ENCODE measurements at places on chromosomes 16 and 17.
A peak's percentile ranks its signal among the peaks of the same experiment; 100 is the strongest.

GRCh38 chr17:17963066-17963465 is 9.1 kb downstream of the TOM1L2 start:
- no peak for DNase-seq

DNA sequence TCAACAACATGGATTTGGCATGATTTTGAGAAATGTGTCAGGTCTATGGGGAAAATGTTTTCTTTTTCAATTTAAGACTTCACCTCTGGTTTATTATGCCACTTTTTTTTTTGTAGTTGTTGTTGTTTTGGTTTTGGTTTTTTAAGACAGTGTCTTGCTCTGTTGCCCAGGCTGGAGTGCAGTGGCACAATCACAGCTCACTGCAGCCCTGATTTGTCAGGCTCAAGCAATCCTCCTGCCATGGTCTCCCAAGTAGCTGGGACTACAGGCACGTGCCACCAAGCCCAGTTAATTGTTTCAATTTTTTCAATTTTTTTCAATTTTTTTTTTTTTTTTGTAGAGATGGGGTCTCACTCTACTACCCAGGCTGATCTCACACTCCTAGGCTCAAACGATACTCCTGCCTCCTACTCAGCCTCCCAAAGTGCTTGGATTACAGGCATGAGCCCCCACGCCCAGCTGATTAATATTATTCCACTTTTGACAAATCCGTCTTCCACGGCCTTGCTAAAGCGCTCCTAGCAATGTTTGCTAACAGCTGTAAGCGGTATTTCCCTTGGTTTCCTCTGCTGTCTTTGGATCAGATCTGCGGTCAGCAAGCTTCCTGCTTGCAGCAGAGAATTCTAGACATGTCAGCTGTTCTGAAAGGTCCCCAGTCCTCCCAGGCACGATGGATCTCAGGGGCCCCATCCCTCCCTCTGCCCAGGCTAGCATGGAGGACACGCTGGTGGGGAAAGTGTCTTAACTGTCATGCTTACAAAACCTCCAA is 7.0 kb upstream of the MILR1 start:
- no peak for DNase-seq

GRCh38 chr17:35127751-35128514 is 6.5 kb downstream of the FNDC8 start:
- peak; percentile 45 for DNase-seq

- DNase-seq: no peak
Observed at GRCh38 chr17:37752482-37752881, 7.6 kb upstream of the HNF1B start.

DNA sequence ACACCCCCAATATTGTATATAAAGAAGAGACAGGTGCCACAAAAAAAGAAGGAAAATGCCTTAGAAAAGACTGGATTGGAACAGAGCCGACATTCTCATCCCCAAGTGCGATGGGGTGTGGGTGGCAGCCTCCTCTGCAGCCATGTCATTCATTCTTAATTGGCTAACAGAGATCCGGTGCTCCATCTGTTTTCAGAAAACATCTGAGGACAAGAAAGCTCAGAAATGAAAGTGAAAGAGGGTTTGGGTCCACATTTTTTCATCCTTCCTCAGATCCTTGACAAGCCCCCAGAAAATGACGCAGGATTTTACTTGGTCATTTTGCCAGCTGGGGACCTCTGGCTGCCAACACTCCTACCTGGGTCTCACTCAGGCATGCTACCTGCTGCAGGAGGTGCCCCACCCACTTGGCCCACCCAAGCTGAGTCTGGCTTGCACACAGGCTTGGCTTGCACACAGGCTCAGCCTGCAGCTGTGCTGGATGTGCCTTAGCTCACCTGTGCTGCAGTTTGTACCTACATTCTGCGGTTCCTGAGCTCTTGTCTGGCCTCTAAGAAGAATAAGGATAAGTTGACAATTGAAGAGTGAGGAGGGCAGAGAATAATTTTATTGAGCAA is 21.9 kb downstream of the KIF2B start:
- no peak for DNase-seq

GRCh38 chr17:74943808-74944522 is 8.3 kb downstream of the OTOP3 start:
- DNase-seq: no peak

- no peak for DNase-seq
Observed at GRCh38 chr16:52561910-52562741, 15.2 kb upstream of the TOX3 start.

GRCh38 chr17:80047176-80047575 is 10.7 kb downstream of the CCDC40 start:
- DNase-seq: no peak

DNA sequence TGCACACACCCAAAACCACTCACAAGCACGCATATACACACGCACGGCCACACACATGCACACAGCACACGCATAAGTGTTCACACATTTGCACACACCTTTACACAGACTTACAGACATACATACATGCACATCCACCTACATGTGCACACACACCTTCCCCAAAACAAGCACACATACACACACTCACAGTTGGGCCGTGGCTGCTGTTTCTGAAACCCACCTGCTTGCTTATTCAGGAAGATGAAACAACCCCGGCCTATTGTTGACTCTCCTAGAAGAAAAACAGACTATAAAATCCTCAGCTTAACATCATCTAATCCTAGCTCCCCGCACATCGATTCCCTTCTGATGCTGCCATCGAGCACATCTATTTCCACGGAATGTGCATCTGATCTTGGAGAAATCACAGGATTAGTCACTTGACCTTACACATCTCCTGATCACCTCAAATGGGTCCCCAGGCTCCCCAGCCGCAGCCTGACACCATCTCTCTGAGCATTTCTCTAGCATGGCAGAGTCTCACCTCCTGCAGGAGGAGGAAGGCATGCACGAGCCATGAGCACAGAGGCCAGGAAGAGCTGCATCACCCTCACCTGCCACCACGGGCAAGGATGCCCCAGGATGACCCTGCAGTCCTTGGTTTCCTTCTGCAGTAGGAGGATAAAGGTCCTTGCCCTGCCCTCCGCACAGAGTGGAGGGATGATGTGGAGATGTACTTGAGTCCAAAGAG is 105.8 kb upstream of the CDH5 start:
- DNase-seq: no peak

- no peak for DNase-seq
Observed at GRCh38 chr16:69367980-69368379, 16.4 kb upstream of the TMED6 start.

GRCh38 chr17:43039646-43040045 is 14.6 kb downstream of the RND2 start:
- no peak for DNase-seq

DNA sequence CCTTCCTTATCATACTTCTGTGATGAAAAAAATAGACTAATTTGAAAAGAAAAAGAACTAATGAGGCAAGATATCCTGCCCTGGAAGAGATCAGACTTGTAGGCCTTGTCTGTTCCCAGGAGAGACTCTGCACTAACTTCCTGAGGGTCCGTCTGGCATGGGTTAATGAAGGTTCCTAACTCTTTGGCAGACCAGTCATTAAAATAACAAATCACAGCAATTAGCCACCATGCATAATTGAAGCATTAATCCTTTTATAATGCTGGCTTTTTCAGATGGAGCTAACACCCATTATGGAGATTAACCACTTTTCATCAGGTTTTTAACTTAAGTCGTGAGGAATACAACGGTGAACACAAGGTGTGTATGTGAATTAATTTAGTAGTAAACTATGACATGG is 10.4 kb upstream of the KRT10 start:
- no peak for DNase-seq

DNA sequence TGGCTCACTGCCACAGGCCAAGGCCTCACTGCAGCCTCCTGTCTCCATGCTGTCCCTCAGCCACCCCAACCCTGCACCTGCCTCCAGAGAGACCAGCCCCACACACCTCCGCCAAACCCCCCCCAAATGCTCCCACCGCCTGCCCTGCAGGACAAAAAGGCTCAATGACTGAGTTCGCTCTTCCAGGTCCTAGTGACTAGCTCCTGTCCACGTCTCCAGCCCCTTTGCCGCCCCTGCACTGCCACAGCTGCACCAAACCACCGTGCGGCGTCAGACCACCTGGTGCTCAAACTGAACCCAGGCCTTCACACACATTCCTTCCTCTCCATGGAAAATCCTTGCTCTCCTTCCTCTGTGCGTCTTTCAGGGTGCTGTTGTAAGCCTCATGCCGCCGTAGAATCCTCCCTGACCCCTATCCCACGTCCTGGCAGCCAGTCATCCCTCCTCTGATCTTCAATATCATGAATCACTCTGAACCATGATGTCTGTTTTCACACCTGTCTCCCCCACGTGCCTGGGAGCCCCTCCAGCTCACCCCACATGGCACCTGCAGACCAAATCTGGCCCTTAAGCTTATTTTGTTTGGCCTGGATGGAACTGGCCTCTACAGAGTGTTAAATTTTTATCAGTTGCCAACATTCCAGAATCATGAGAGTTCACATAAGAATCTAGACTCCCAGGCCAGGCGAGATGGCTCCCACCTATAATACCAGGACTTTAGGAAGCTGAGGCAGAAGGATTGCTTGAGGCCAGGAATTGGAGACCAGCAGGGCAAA is 4.3 kb upstream of the GSG1L start:
- DNase-seq: no peak

DNA sequence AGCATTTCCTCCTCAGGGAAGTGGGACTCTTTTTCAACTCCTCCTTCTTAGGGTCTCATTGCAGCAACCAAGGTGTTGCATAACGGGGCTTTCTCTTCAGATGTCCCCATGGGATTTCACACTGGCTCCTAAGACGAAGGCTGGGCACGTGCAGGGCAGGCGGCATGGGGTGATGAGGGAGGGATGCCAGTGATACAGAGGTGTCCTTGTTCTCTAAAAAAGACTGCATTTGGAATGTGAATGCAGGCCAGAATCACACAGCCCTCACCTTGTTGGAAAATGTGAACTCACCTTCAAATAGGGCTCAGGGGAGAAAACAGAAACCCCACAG is 105.6 kb downstream of the XYLT1 start:
- no peak for DNase-seq

GRCh38 chr16:81830845-81831540 is 51.9 kb downstream of the PLCG2 start:
- no peak for DNase-seq

DNA sequence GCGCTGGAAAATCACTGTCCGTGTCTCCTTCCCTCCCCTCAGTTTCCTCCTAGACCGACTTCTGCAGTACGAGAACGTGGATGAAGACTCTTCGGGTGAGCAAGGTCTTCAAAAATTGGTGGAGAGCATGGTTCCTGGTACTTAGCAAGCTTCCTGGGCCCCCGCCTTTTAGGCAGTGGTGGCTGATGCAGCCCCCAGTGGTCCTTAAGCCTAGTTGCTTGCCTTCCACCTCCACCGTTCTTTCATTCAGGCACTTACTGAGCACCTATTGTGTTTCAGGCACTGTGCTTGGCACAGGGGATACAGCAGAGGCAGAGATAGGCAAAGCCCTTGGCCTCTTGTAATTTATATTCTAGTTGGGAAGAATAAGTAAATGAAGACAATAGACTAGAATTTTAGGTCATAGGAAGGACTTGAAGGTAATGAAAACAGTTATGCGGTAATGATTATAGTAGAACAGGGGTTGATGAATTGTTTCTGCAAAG is 767 bp downstream of the INO80E start:
- no peak for DNase-seq

GRCh38 chr17:37273409-37274051 is 102.3 kb upstream of the C17orf78 start:
- peak; percentile 7 for DNase-seq

GRCh38 chr16:86505899-86506864 is 4.1 kb upstream of the FOXF1 start:
- DNase-seq: no peak

GRCh38 chr16:66569131-66569530 is 2.9 kb downstream of the CMTM1 start:
- no peak for DNase-seq

DNA sequence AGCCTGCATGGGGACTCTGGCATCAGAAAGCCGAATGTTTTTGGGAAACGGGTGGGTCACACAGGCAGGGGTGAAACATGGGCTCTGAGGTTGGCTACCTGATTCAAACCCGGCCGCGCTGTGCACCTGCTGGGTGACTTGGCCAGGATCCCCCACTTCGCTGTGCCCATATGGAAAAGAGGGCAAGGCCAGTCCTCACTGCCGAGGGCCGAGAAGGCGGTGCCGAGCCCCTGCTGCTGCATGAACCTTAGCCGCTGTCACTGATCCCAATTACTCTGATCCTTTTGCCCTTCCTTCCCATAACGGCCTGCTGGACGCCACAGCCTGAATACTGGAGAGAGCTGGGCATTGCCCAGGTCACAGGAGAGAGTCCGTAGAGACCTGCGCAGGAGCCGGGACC is 17.7 kb downstream of the KDM8 start:
- no peak for DNase-seq

DNA sequence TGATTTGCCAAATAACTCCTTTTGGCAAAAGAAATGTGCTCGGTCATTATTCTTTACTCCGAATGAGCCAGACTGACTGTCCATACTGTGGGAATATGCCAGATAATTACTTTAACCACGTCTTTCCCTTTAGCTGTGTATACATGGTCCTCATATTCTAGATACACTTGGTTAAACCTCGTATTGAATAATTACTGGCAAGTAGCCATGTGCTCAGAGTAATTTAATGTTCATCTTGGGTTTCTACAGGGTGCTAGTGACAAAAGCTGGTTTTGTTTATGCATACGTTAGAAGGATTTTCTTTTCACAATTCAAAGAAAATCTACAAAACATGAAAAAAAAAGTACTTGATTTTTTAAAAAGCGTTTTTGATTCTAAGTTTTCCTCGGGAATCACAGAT is 540.3 kb downstream of the KCNJ2 start:
- no peak for DNase-seq

DNA sequence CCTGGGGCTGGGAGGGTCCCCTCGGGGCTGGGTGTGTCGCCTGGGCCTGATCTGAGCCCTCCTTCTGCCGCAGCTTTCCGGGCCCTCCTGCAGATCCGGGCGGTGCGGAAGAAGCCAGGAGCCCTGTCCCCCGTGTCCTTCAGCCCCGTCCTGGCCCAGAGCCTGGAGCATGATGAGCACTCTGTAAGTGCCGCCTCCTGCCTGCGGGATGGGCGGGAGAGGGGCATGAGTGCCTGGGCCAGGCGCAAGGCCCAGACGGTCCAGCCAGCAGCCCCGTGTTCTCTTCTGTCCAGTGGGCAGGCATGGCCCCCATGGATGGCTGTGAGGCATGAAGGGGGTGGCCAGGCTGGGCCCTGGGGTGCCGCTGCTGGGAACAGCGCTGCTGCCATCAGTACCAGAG is 16.0 kb upstream of the NUDT16L1 start:
- DNase-seq: no peak

DNA sequence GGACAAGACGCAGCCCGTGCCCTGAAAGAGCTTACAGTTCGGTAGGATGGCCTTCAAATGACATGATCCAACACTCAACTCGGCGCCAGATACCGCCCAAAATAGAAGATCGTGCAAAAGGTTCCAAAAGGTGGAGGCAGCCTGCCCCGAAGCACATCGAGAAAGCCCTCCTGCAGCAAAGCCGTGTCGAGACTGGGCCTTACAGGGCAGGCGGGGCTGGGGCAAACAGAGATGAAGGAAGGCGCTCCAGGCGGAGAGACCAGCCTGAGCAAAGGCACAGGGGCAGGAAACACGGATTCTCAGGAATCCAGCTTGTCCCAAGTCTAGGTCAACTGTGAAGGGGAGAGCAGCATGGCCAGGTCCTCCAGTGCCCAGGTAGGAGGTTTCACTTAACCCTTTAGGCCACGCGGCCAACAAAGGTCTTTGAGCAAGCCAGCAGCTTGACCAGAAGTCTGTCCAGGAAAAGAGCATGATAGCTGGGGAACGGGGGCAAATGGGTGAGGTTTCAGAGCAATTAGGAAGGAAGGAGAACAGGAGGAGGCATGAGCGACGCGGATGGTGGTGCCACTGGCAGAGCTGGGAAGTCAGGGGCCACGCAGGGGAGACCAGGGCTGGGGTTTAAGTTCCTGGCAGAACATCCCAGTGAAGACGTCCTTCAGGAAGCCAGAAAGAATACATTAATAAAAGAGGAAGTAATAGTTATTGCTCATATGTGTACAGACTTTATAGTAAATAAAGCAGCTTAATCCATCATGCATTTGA is 21.2 kb upstream of the EIF1 start:
- no peak for DNase-seq

All from HFF-Myc (cell line).